ENCODE measurements at places on chromosomes 16 and 17.

- DNase-seq: no peak
These were observed 2.4 kb downstream of the BCL6B start for GRCh38 chr17:7025245-7025644.

GRCh38 chr16:89135166-89135565 is 36.4 kb upstream of the CDH15 start:
- no peak for DNase-seq

DNA sequence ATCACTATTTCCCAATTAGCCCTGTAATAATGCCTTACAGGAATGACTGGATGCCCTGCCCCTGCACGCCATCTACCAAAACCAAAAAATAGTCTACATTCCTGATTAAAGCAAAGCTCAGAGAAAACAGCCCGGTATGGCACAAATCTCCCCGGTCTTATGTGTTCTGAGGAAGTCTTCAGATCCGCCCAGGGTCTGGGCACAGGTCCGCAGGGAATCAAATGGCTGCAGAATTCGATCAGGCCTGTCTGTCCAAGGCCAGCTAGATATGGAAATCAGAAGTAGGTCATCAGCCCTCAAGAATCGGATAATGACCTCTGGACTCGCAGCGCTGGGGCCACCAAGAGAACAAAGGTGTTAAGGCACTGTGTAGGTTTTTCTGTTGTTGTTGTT is 171.0 kb downstream of the ZFHX3 start:
- DNase-seq: no peak

- DNase-seq: no peak
These were observed 49.2 kb upstream of the CBFA2T3 start for GRCh38 chr16:89026121-89026612.

GRCh38 chr16:69013991-69014390 is 91.5 kb upstream of the HAS3 start:
- DNase-seq: no peak

GRCh38 chr16:565419-566330 is 1.1 kb upstream of the NHLRC4 start:
- DNase-seq: peak; percentile 77

DNA sequence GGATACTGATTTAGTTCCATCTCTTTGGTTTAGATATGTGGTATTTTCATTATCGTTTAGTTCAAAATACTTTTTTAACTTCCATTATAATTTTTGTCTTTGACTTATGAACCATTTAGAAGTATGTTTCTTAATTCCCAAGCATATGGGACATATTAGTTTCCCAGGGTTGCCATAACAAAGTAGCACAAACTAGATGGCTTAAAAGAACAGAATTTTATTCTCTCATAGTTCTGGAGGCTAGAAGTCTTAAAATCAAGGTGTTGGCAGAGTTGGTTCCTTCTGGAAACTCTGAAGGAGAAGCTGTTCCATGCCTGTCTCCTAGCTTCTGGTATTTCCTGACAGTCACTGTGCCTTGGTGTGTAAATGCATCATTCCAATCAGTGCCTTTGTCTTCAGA is 291.5 kb upstream of the AXIN2 start:
- no peak for DNase-seq

- DNase-seq: no peak
These were observed 28.0 kb downstream of the CRHR1 start for GRCh38 chr17:45812102-45812501.

DNA sequence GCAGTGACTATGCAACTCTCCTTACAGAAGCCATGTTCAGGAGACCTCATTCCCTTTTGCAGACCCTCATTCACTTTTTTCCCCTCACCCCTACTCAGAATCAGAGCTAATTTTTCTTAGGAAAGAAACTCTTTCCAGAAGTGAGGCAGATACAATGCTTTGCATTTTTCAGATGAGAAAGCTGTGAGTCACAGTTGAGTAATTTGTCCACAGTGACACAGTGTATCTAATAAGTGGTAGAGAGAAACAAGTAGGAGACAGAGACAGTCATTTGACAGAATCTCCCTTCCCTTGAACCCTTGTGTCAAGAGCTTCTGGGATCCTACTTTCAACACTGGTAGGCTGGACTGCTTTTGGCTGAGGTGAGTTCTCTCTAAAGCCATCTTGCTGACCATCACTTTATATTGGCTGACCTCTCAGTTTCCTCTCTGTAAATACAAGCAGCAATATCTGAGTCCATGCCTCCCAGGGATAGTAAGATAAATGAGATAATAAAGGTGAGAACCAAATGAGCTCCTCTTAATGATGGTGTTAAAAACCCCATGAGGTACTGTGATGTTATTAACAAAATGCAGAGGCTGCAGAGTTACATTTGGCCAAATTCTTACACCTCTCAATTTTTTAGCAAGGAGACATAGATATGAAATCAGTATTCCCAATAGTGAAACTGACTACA is 130.8 kb downstream of the CA10 start:
- DNase-seq: no peak

DNA sequence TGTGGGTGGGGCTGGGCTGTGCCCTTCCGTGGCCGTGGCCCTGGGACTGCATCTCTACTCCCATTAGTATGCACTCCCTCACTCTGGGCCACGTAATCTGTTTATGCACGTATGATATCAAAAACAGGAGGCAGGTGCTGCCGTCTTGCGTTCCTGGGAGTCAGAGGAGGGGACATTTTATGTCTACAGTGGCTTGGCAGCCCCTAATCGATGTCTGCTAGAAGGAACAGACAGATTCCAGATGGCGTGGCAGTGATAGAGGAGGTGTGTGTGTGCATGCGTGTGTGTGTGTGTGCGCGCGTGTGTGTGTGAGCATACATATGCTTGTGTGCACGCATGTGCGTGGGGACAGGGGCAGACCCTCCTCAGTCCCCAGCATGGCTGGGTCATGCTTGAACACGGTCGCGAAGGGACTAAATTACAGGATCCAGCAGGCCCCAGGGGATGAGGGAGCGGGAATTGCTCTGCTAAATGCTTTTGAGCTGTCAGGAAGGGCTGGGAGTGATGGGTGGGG is 44.7 kb downstream of the SREBF1 start:
- no peak for DNase-seq

- DNase-seq: no peak
These were observed 108.5 kb downstream of the CACNG3 start for GRCh38 chr16:24364596-24364995.

GRCh38 chr17:2282297-2282873 is 21.2 kb downstream of the SMG6 start:
- DNase-seq: peak; percentile 14

DNA sequence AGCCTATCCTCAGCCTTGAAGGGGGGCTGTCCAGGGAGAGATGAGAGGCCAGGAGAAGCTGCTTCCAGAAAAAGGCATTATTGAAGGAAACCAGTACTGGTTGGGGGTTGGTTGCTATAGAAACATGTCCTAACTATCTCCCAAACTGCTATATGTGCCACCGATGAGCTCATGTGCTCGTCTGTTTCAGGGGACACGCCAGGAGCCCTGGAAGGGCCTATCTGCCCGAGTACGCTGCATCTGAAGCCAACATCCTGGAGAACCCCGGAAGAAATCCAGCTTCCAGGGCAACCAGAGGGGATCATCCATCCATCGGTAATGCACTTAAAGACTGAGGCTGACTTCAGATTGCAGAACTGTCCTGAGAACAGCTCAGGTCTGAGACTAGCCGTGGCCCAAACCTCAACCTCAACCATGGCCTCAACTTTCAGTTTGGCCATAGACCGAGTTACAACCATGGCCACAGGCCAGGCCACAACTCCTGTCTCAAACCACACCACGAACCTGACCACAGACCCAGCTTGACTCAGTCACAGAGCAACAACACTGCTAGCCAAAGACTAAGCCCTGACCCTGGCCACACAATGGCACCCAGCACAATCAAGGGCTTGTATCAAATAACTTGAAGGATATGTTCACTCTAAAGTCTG is 10.2 kb downstream of the PITPNM3 start:
- no peak for DNase-seq

DNA sequence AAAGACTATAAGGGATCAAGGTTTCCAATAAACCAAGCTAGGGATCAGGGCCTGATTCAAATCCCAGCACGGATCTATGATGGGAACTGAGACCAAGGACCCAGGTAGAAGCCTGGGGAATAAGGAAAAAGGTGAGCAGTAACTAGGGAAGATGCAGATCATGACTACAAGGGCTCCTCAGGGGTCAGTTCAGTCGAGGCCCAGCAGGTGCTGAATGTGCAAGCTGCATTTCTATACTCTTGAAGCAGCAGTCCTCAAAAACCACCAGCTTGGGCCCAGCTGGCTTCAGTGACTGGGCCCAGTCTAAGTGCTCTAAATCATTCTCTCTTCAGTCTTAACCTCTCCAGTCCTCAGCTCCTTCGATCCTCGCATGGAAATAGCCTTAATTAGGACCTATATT is 228.8 kb upstream of the AXIN2 start:
- no peak for DNase-seq

GRCh38 chr17:33144837-33145236 is 148.3 kb downstream of the ASIC2 start:
- no peak for DNase-seq
